Stimulated activated CD4-positive, alpha-beta T cell treated with anti-CD3 and anti-CD28 coated beads, Interleukin-4, amount 100 ng/mL, for 1 hour (primary cell): ENCODE measurements at places on chromosomes 5 and 9.

- DNase-seq: no peak
These were observed 2.8 kb upstream of the HBEGF start for GRCh38 chr5:140349244-140349643.

GRCh38 chr9:81976351-81976750 is 12.2 kb upstream of the SPATA31D1 start:
- no peak for DNase-seq

DNA sequence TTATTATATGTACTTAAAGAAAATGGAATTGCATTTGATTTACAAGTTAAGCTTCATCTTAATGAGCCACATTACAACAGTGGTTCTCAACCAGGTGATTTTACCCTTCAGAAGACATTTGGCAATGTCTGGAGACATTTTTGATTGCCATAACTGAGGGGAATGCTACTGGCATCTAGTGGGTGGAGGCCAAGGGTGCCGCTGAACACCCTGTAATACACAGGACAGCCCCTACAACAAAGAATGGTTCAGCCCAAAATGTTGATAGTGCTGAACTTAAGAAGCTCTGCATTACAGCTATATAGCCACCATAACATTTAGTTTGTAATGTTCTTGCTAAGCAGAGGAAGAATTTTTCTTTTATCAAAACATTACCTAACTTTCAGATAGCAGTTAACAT is 103.1 kb downstream of the PAM start:
- no peak for DNase-seq

DNA sequence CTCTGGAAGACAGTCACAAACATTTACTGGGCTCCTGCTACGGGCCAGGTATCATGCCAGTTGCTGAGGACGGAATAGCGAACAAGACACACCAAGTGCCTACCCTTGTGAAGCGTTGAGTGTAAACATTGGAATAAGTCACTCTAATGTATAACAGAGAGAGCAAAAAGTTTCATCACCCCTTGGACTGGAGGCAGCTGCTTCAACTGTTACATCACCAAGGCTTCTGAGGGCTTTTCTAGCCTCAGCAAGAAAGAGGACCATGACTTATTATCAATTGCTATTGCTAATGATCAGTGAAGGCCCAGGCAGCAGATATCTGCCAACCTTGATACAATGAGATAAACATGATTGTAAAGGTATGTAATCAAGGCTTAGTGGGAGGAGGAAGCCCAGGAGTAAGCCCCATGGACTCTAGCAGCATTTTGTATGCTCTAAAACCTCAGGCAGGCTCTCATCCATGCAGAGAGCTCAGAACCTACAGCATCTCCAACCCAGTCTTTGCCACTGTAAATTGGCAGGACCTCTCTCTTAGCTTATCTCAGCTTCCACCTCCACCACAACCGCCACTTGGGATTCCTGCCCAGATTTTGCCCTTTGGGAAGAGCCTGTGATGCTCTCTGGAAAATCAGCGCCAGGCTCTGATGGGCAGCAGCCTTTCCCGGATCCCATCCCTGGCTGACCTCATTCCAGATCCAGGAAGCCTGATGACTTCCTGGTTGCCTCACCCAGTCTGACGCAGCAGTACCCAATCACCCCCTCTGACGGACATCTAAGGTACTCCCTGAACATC is 54.5 kb downstream of the ADAM19 start:
- no peak for DNase-seq

DNA sequence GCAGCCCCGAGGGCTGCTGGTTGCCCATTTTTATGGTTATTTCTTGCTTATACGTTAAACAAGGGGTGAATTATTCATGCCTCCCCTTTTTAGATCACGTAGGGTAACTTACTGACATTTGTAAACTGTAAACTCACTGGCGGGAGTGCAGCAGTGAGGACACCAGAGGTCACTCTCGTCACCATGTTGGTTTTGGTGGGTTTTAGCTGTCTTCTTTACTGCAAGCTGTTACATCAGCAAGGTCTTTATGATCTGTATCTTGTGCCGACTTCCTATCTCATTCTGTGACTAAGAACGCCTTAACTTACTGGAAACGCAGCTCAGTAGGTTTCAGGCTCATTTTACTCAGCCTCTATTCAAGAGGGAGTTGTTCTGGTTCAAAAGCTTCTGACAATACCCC is 155.0 kb upstream of the PRDM9 start:
- no peak for DNase-seq

GRCh38 chr9:128190516-128191405 is 611 bp downstream of the CIZ1 start:
- DNase-seq: no peak

DNA sequence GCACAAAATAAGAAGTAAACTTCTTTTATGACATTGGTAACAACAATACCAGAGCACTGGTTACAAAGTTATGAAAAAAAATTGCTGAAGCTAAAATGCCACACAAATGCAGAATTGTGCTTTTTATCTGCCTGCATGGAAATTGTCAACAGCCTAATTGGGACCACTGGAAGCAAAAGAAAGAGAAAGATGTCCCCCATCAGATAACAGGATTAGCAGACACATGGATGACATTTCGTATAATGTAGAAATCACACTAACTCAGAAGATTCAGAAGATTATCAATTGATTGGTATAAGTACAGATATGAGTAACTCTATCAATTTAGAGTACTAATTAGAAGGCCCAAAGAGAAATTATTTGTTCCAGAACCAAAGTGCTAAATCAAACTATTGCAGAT is 19.1 kb upstream of the FRMD3 start:
- no peak for DNase-seq

- no peak for DNase-seq
These were observed 77.0 kb upstream of the RASA1 start for GRCh38 chr5:87190687-87191086.

GRCh38 chr5:57653636-57654290 is 171.2 kb upstream of the ACTBL2 start:
- no peak for DNase-seq

GRCh38 chr9:107046692-107047091 is 183.7 kb downstream of the ZNF462 start:
- DNase-seq: no peak

GRCh38 chr9:77453825-77454647 is 194.1 kb downstream of the GNA14 start:
- DNase-seq: no peak

- DNase-seq: no peak
These were observed 847.0 kb downstream of the TLE1 start for GRCh38 chr9:80842389-80842788.

GRCh38 chr5:62593331-62593730 is 14.7 kb downstream of the LRRC70 start:
- DNase-seq: no peak

DNA sequence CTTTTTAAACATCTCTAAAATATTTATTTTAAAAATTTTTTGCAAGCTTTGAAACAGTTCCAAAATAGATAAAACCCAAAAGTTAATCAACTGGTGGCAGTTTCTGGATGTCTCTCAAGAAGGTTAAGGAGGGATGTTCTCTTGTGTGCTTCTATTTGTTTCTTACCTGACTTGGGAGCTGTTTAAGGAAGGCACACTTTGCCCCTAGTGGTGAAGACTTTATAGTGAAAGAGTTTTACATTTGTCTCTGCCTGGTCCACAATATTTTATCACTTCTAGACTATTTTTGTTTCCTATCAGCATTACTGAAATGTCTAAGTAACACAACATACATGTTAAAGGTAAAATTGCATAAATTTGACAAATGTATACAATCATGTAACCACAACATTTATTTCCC is 552.8 kb downstream of the SEMA5A start:
- DNase-seq: no peak

DNA sequence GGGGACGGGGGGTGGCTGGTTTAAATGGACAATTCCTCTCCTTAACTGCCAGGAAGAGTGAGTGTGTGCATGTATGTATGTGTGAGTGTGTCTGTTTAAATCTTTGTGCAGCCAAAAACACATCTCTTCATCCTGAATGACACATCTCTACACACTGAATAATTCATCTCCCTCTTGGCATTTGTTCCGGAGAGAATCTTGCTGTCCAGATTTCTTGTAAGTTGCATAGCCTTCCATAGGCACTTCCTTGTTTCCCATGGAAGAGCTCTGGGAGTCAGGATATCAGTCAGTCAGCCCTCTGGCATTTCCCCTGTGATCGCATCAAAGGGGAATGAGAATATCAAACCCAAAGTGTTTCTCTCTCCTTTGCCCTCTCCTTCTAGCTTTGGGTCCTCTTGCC is 74.7 kb downstream of the WWC1 start:
- DNase-seq: no peak

GRCh38 chr9:130837643-130838042 is 2.6 kb downstream of the ABL1 start:
- no peak for DNase-seq

- no peak for DNase-seq
These were observed 1.4 kb upstream of the THG1L start for GRCh38 chr5:157729858-157730257.

GRCh38 chr5:14983666-14984441 is 112.3 kb upstream of the ANKH start:
- peak; percentile 10 for DNase-seq

DNA sequence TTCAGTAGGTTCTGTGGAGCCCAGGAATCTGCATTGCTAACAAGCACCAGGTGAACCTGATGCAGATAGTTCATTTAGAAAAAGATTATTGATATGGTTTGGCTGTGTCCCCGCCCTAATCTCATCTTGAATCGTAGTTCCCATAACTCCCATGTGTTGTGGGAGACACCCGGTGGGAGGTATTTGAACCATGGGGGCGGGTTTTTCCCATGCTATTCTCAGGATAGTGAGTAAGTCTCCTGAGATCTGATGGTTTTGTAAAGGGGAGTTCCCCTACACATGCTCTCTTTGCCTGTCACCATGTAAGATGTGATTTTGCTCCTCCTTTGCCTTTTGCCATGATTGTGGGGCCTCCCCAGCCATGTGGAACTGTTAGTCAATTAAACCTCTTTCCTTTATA is 212.0 kb downstream of the RAB3C start:
- peak; percentile 2 for DNase-seq

GRCh38 chr9:37105234-37105633 is 15.1 kb upstream of the ZCCHC7 start:
- DNase-seq: no peak

GRCh38 chr9:33780276-33780675 is 15.1 kb upstream of the PRSS3 start:
- DNase-seq: no peak

DNA sequence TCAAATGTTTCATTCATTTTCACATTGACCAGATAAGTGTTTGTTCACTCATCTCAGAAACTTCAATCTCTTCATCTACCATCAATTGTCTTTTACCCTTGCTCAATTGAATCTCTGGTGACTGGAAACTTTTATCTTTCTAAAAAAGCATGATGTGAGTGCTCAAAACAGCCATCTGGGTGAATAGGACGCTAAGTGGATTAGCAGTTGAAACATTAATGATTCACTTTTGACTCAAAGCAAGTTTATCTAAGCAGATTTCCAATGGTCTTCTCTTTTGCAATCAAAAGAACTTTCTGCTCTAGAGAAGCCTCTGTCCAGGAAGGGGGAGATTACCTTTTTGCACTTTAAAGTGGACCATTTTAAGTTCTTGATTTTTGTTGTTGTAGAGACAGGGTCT is 22.2 kb downstream of the KLF4 start:
- no peak for DNase-seq

DNA sequence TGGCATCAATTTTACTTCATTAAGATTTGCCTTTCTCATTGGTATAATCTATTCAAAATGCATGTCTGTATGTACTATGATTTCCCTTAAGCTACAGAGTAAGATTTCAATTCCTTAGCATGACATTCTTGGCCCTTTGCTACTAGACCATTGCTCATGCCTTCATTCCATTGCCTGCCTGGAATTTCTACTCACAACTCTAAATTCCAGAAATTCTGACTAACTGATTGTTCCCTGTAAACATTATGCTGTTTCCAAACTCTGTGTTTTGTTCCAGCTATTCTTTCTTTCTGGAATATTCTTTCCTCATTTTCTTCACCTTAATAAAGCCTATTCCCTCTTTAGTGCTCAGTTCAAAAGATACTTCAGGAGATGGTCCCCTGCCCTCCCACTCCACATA is 568.8 kb upstream of the SEMA6A start:
- no peak for DNase-seq

DNA sequence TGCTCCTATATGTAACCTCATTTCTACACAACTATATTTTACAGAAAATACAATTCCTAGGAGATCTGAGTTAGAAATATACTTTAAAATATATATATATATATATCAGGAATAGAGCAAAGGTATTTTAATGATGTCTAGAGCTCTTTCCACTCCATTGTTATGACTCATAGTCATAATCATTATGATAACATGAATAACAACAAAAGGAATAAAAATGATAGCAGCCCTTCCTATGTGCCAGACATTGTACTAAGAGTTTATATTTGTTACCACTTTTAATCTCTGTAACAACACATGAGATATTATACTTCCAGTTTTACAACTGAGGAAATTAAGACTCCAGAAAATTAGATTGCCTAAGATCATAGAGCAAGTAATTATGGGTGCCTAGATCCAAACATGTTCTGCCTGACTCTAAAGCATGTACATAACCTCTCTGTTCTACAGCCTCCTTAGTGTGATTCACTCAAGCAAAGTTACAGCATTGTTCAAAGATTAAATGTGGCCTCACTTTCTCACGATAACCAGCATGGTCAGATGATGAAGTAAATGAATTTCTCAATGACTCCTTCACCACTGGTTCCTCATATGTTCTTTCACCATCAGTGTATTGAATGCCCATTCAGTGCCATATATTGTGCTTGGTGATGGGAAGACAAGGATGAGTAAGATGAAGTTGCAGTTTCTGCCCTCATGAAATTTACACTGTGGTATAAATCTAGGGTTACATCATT is 452.1 kb downstream of the EFNA5 start:
- DNase-seq: no peak

DNA sequence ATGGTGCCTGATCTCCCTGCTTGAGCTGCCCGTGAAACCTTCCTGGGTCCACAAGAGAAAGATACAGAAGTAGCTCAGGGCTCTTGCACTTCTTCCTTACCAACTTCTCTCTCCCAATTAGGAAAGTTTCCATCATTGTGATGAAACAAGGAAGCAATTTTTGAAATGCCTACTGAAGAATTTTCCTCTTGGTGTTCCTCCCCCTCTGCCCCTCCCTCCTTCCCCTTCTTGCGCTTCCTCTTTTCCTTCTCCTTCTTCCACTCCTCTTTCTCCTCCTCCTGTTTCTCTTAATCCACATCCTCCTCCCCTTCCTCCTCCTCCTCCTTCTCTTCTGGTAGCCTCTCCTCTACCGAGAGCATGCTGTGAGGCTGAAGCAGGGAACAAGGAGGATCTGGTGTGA is 36.3 kb upstream of the OTULINL start:
- DNase-seq: no peak

- no peak for DNase-seq
These were observed 9.2 kb downstream of the ARL15 start for GRCh38 chr5:54301220-54301619.

DNA sequence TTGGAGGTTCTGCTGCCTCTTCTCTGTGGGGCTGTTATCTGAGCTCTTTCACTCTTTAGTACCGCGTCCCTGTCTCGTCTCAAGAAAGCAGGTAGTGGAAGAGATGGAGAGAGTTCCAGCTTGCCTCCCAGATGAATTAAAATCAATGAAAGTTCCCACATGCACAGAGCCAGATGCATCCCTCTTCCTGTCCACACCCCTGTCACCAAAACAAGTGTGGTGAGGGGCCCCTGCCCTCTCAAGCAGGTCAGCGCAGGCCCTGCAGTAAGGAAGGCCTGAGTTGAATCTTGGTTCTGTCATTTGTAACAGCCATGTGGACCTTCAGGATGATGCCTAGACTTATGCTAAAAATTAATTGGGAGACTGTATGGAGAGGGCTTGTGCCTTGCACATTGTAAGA is 26.9 kb downstream of the GALNT10 start:
- DNase-seq: no peak

- no peak for DNase-seq
These were observed 31.6 kb downstream of the IER5L start for GRCh38 chr9:129146441-129146941.
